Caki2 (cell line): ENCODE measurements at places on chromosomes 16 and 17.

DNA sequence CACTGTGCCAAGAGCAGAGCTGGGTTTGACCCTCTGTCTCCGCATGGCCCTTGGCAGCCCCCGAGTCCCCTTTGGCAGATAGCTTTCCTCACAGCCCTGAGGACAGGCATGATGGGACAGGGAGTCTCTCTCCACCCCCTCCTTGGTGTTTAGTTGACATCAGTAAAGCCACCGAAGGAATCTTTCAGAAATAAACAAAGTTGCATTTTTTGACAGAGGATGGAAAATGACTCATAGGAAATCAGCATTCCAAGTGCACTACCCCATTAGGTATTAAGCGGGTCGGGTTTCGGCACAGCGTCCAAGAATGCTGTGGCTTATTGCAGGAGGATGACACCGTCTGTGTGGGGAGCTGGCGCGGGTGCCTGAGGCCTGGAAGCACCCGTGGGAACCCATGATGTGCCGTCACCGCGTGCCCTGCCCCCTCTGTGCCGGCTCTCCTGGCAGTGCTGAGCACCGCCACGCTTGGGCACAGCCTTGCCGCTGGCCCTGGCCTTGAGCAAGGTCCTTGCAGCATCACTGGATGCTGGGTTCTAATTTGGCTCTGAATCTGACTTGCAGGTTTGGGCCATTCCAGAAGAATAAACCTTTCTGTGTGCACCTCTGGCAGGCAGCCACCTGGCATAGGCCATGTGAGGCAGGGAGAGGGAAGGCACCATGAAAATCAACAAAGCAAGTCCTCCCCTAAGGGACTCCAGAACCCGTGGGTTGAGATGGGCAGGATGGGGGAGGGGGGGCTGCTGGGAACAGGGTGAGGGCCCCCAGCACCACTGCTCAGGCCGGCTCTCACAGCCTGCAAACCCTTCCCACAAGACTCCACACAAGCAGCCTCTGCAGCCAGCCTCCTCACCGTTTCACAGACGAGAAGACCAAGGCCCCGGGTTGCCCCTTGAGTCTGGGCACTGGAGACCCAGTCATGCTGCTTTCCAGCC is 50.5 kb upstream of the ZNF469 start:
- peak; percentile 98 for DNase-seq

- no peak for DNase-seq
Observed at GRCh38 chr16:67327743-67328142, 1.1 kb downstream of the LRRC36 start.

DNA sequence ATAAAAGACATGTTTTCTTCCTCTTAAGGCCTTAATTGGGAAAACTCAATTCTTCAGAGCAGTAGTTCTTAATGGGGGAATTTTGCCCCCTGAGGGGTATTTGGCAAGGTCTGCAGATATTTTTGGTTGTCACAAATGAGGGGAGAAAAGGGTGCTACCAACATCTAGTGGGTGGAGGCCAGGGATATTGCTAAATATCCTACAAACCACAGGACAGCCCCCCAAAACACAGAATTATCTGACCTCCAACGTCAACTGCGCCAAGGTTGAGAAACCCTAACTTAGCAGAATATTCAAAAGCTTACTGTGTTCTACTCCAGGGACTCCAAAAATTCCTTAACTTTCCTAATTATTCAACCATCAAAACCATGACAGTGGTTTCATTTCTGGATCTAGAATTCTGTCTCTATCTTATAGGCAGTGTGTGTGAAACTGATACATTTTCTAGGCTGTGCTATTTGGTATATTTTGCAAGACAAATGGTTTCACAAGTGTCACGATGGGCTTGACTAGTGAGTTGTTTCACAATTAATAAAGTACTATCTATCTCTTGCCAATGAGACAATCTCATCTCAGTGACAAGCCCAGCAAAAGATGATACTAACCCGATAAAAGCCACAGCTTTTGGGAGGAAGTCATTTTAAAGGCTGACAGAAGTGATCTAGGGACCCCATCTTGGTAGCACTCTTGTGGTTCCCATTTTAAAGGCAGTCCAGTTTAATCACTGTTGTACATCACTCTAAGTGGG is 14.7 kb downstream of the TXNDC11 start:
- no peak for DNase-seq

GRCh38 chr17:80673152-80673920 is 128.7 kb downstream of the RPTOR start:
- no peak for DNase-seq

GRCh38 chr17:17842111-17842876 is 5.5 kb upstream of the SREBF1 start:
- no peak for DNase-seq

DNA sequence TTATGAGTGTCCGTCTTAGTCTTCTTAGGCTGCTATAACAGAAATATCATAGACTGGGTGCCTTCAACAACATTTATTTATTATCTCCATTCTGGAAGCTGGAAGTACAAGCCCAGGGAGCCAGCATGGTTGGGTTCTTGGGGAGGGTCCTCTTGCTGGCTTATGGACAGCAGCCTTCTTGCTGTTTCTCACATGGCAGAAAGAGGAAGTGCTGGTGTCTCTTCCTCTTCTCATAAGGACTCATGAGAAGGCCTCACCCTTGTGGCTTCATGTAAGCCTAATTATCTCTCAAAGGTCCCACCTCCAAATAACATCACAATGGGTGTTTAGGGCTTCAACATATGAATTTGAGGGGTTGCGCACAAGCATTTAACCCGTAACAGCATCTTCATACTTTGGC is 207.0 kb upstream of the COX10 start:
- DNase-seq: no peak

DNA sequence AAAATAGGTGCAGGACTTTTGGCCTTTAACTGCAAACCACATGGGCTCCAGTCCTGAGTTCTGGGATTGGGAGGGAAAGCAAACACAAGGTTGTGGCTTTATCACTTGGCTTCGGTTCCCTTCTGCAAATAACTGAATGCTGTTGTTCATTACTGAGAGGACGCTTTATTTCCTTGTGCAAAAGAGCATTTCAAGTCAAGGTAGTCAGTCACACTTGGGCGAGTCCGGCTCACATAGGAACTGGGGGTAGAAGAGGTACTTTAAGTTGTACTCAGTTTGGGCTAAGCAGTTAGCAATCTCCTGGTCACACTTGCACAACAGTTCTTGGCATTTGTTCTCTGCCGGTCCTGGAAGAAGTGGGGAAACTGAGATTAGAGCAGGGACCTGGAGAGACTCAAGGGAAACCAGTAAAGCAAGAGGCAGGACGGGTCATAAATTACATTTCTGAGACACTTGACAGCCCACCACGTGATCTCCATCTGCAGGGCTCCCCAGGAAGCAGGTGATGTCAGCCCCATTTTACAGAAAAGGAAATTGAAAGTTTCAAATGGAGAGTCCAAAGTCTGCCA is 21.6 kb downstream of the PLA2G10 start:
- peak; percentile 46 for DNase-seq

GRCh38 chr17:63753215-63753614 is 11.6 kb upstream of the STRADA start:
- DNase-seq: no peak

GRCh38 chr17:40417258-40417608 is 463 bp downstream of the TOP2A start:
- DNase-seq: no peak

- no peak for DNase-seq
Observed at GRCh38 chr17:56158344-56158743, 5.1 kb downstream of the ANKFN1 start.

DNA sequence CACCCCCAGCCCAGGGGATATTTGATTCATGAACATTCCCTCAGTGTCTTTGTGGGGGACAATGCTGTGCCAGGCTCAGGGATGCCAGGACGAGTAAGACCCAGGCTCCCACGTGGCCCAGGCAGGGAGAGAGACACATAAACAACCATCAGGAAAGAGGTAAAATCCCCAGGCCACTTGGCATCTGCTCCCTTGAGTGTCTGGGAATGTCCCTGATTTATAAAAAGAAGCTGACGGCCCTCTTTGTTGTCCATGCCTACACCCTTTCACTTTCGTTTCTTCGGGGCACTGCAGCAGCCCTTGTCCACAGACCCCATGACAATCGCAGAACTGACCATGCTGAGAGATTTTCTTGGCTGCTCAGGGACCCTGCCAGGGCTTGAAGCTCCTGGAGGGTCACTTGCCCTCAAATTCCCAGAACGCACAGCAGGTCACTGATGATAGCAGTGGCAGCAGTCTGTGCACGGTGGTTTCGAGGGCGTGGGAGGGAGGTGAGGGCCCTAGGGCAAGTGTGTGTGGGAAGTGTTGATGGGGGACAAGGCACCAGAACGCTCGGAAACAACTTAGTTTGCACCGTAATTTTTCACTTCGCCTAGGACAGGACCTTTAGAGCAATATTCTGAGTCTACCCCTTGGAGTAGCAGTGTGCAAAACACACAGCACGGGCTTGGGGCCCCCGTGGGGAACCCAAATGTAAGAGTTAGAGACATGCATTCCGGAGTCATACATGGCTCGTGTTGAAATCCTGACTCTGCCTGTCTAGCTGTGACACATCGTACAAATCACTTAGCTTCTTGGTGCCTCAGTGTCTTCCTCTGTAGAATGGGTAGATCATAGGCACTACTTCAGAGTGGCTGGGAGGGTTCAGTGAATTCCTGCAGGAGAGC is 4.7 kb downstream of the NOD2 start:
- no peak for DNase-seq

GRCh38 chr17:30426292-30426691 is 47.6 kb downstream of the CPD start:
- DNase-seq: no peak

DNA sequence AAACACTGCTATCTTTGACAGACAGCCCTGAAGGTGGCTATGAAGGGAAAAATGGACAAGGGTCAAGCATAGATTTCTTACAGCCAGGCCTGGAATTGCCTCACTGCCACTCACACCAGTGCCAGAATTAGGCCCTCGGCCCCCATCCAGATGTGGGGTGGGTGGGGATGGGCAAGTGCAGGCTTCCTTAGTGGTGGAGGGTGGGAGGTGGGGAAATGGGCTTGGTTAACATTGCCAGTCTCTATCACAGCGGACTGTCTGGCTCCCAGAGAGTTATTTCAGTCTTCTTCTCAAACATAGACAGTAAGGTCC is 24.9 kb downstream of the B9D1 start:
- DNase-seq: no peak

- DNase-seq: no peak
Observed at GRCh38 chr17:73690676-73691075, 46.4 kb upstream of the SDK2 start.

- no peak for DNase-seq
Observed at GRCh38 chr17:82296511-82297279, 20.7 kb downstream of the CD7 start.
